ENCODE measurements at places on chromosomes 3 and 15. TPM values are rescaled to one million over a fixed set of nuclear protein-coding genes. Genes with fewer than 3 reads are reported as not detected.
A peak's percentile ranks its signal among the peaks of the same experiment; 100 is the strongest.

GRCh38 chr3:171498921-171499320 lies 38.7 kb upstream of the TNIK start:
- DNase-seq = no peak

Gene SLC15A2
- total RNA-seq = 21.8 TPM

Gene SNRK
- 42.4 TPM for total RNA-seq

DNA sequence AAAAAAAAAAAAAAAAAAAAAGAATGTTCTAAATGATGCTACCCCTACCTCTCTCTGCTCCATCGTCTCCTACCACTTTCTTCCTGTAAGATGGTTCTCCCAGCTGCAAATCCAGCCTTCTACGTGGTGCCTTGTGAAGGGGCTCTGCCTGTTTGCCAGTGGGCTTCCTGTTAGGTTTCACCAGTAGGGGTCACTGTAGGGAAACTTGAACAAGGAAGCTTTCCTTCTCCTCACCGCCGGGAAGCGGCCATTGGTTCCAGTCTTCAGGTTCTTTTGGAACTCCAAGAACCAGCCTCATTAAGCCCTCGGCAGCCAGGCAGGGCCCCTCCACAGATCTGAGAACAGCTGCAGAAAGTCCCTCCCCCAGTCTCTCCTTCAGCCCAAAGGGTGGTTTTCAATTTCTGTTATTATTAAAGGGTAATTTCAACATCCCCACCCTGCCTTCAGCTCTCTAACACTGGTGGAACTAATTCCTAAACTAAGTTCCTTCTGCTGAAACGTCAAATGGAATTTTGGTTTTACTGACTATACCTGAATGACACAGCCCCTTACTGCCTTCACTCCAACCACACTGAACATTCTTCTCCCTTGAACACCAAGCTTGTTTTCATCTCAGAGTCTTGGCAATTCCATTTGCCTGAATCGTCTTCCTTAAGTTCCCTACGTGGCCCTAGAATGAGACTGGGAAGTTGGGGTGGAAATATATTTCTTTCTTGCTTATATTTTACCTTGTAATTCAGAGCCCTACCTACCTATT lies 13.5 kb downstream of the MCCC1 start:
- DNase-seq = peak; percentile 53

- no peak for DNase-seq
These were observed 239.8 kb upstream of the TLE3 start for GRCh38 chr15:70337277-70338186.

DNA sequence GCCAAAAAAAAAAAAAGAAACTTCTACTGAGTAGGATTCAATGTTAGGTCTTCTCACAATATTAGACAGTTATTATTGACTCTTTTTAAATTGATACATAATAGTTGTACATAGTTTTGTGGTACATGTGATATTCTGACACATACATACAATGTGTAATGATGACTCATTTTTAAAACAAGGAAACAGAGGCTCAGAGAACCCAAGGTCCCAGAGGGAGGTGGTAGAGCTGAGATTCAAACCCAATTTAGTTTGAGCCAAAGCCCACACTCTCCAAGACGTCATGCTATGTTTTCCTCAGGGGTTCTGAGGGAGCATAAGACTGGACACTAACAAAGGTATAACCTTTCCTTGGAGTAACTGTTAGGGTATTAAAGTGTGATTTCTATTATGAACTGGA lies 40.6 kb downstream of the MYO5C start:
- no peak for DNase-seq

DNA sequence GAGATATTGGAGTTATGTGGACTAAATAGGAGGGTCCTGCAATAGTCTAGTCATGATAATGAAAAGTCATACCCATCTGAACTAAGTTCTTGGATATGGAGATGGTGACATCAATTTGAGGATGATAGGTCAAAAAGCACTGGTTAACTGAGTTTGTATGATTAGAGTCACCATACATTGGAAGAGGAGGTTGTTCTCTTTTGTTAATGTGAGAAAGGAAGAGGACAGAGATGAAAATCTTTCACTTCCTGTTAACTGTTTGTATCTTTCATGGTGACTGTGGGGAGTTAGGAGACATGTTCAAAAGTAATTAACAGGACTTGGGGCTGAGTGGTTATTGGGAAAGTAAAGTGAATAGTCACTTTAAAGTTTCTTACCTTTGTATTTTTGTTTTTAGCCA lies 11.1 kb downstream of the TMEM62 start:
- no peak for DNase-seq

Gene NAA80
- total RNA-seq = 37.9 TPM

DNA sequence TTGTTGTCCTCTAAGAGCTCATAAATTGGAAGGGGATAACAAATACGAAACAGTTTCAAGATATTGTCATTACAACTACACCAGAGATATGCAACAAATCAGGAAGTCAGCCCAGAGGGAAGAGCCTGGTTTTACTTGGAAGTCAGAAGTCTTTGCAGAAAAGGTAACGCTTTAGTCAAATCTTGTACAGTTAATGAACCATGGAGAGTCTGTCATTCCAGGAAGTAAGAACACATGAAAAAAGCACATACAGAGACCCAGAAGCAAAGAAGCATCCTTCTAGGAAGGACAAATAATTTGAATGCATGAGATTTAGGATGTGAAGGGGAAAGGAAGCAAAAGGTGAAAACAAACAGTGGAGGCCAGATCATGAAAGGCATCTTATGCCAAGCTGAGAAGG lies 19.6 kb downstream of the DYNC1LI1 start:
- no peak for DNase-seq

Gene CYP1A1
- 0.31 TPM for total RNA-seq

- no peak for DNase-seq
These were observed 14.8 kb upstream of the PARP14 start for GRCh38 chr3:122665881-122666280.

DNA sequence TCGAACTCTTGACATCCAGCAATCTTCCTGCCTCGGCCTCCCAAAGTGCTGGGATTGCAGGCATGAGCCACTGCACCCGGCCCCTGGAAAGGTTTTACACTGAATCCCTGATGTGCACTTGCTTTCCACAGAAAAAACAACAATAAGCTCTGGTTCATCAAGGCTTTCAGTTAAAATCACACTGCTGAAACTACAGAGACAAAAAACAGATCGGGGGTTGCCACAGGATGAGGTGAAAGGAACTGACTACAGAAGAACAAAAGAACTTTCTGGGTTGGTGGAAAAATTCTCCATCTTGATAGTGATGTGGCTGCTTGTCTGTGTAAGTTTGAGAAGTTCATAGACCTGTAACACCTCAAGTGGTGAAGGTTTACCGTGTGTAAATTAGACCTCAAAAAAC lies 2.9 kb downstream of the RAB43 start:
- no peak for DNase-seq

DNA sequence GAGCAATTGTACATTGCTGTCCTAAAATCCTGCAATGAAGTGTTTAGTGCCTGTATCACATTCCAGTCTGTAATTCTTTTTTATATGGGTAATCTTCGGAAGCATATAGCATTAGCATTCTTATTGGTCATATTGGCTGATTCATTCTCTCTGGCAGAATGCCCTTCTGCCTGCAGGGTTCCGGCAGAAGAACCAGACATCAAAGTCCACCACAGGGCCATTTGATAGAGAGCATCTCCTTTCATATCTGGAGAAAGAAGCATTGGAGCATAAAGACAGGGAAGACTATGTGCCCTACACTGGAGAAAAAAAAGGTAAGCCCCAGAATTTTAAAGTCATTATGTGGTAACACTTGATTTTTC lies 39.6 kb downstream of the TMOD3 start:
- no peak for DNase-seq

DNA sequence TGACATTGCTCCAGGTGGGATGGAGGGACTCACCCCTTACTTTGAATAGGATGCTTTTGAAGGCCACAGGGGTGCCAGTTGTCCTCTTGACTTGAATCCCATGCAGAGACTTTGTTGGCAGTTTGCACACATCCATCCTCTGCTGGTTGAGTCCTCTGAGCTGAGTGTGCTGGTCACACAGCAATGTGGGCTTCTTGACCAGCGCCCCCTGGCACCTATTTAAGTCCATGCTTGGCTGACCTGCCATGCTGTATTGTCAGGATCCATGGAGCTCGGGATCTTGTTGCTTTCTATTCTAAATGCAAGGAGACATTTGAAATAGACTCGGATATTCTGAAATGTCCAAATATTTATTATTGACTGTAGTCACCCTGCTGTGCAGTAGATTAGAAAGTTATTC lies 19.8 kb downstream of the RAB7A start:
- DNase-seq = no peak

Gene LRRC31
- 0.19 TPM for total RNA-seq

Gene SLC2A2
- not detected for total RNA-seq

Gene GRK7
- not detected for total RNA-seq
